ENCODE measurements at places on chromosomes 13 and 19.

DNA sequence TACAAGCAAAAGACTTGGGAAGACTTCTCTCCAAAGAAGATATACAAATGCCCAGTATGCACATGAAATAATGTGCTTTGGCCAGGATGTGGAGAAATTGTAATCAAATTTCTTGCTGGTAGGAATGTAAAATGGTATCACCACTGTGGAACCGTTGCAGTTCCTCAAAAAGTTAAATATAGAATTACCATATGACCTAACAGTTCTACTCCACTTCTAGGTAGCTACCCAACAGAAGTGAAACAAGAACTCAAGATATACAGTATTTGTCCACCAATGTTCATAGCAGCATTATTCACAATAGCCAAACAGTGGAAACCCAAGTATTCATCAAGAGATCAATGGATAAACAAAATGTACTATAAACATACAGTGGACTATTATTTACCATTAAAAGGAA lies 95.0 kb upstream of the KLF5 start:
- DNase-seq = no peak

DNA sequence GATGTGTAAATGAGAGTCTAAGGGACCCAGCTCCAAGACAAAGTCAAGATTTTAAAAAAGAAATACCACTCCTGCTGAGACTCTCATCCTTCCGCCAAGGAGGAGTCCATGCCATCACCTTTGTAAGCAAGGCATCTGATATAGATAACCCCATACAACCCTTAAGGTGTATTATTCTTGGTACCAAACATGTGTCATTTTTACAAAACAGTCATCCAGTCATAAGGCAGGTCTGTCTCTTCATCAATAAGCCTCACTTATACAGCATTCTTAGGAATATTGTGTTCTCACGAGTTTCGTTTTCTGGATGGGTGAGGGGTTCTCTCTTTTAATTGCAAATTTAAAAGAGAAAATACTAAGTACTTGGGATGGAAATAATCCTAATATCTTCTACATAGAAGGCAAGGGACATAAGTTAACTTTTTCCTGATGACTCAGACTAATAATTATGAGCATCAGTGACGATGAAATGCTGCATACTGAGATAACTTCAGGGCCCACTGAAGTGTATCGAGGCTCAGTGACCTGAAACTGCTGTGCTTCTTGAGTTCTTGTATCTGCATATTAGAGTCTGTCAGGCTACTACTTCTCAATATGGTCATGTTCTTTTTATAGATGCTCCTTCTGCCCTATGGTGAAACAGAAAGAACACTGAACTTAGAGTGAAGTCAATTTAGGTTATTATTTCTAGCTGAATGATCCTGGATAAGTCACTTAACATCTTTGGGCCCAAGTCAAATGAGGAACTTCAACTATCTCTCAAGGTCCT lies 166.6 kb downstream of the KLF12 start:
- DNase-seq = no peak

DNA sequence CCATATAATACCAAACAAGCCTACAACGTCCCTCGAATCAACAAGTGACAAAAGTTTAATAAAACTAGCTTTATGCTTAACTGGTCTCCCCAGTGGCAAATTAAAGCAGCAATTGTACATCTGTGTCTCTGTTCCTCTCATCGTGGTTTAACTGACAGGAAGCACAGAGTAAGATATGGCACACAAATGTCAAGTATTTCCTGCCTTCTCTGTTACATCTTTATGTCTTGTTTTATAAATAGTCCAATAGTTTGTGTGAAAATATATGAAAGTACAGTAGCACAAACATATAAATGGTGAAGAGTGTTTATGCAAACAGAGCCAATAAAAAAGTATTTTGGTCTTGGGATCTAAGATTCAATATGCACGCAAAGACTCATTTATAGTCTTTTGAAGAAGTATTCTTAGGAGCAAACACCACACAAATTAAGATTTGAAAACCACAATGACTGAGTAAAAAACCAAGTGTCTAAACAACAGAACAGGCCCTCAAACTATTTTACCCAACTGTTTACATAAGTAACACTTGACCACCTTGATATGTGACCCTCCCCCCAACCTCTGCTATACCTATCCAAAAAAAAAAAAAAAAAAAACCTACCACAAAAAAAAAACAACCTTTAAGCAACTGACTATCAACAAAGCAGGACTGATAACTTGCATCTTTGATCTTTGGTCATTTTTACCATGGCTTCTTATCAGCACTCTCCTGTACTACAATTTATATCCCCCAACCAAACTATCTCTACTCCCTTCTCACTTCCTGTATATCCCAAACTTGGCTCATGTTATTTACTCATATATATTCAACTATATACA lies 14.0 kb downstream of the ELF1 start:
- DNase-seq = no peak

- no peak for DNase-seq
Observed at GRCh38 chr13:23583491-23583890, 13.3 kb downstream of the TNFRSF19 start.

GRCh38 chr19:17687141-17687856 lies 855 bp downstream of the UNC13A start:
- DNase-seq = no peak

GRCh38 chr19:9958379-9958821 lies 22.1 kb upstream of the OLFM2 start:
- DNase-seq = no peak

DNA sequence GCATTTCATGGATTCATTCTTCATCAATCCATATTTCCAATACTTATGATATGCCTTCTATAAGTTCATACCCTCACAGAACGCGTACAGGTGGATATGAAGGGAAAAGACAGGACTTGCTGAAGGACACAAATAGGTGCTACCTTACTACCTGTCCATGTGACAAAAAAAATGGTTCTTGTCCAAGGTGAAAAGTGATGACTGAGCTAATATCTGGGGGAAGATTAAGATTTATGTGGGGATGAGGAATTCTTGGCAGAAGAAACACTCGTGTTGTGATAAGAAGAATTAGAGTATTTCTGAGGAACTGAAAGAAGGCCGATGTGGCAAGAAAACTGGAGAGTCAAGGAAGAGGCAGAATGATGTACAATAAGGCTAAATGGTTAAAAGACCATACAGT lies 356.4 kb upstream of the ATXN8OS start:
- no peak for DNase-seq

- no peak for DNase-seq
Observed at GRCh38 chr19:6038634-6039405, 60.9 kb upstream of the RANBP3 start.

- DNase-seq = no peak
Observed at GRCh38 chr13:38636761-38637160, 50.1 kb upstream of the FREM2 start.

DNA sequence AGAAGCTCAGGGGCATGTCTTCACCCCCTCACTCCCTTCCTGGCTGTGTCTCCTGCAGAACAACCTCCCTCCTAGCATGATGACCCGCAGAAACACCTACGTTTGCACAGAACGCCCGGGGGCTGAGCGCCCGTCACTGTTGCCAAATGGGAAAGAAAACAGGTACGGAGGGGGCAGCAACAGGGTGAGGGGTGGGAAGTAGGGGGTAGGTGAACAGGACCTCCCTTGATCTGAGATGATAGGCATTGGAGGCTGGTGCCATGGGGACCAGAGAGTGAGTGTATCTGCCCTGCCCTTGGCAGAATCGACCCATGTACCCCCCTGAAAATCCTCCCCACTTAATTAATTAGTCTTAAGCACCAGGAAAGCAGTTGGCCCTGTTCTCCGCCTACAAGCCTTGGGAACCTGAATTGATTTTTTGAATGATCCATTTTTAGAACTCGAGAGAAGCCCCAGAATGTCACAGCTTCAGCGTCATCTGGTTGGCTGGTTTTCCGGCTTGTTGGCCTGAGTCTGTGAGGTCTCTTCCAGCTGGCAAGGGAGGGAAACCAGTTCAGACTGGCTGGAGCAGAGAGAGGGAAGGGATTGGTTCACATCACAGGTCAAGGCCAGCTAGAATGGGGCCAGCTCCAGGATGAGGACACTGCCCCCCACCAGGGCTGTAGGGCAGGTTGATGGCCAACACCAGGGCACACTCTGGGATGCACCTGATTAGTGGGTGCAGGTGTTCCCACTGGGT lies 28.2 kb downstream of the CKM start:
- DNase-seq = no peak

- no peak for DNase-seq
Observed at GRCh38 chr19:29761575-29762232, 46.6 kb upstream of the C19orf12 start.

DNA sequence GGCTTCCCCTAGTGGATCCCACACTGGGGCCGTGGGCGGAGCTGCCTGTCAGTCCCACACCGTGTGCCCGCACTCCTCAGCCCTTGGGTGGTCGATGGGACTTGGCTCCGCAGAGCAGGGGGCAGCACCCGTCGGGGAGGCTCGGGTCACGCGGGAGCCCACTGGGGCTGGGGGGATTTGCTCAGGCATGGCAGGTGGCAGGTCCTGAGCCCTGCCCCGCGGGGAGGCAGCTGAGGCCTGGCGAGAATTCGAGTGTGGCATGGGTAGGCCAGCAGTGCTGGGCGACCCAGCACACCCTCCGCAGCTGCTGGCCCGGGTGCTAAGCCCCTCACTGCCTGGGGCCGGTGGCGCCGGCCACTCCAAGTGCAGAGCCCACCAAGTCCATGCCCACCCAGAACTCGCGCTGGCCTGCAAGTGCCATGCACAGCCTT lies 481.7 kb upstream of the PRR20A start:
- no peak for DNase-seq

DNA sequence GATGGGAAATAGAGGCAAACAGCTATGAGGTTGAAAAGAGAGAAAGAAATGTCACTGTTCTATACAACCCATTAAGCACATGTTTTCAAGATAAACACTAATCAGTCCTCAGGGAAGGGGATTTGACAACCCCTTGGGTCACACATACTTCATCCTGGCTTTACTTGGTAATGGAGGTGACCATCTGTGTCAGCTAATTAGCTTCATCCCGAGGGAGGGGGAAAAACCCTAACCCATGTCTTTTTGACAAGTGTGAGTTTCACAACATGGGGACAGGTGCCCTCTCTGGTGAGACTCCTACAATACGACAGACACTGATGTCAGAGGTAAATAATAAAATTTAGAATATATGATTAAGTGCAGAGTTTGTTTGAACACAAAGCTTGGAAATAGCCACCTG lies 43.1 kb downstream of the ZNF611 start:
- no peak for DNase-seq

GRCh38 chr13:106028911-106029310 lies 506.6 kb downstream of the EFNB2 start:
- no peak for DNase-seq

- no peak for DNase-seq
Observed at GRCh38 chr19:38457690-38458405, 24.4 kb downstream of the RYR1 start.

- DNase-seq = peak; percentile 84
Observed at GRCh38 chr19:13012690-13013608, 17.7 kb downstream of the NFIX start.

GRCh38 chr13:28047757-28048388 lies 52.5 kb downstream of the FLT3 start:
- DNase-seq = no peak

DNA sequence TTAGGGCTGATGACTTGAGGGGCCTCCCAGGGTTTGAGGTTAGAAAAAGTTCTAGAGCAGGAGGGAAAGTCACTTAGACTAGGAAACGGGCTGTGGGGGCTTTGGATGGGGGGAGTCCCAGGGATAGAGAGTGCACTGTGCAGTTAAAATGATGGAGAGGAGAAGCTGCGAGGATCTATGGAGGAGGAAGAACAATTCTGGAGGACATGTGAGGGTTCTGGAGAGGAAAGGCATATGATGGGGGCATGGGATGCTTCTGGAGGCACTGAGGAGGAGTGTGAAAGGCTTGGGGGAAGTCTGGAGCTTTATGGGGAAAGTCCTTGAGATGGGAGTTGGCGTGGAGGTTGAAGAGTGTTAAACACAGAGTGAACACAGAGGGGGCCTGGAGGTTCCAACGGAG lies 2.2 kb downstream of the KCNC3 start:
- no peak for DNase-seq

DNA sequence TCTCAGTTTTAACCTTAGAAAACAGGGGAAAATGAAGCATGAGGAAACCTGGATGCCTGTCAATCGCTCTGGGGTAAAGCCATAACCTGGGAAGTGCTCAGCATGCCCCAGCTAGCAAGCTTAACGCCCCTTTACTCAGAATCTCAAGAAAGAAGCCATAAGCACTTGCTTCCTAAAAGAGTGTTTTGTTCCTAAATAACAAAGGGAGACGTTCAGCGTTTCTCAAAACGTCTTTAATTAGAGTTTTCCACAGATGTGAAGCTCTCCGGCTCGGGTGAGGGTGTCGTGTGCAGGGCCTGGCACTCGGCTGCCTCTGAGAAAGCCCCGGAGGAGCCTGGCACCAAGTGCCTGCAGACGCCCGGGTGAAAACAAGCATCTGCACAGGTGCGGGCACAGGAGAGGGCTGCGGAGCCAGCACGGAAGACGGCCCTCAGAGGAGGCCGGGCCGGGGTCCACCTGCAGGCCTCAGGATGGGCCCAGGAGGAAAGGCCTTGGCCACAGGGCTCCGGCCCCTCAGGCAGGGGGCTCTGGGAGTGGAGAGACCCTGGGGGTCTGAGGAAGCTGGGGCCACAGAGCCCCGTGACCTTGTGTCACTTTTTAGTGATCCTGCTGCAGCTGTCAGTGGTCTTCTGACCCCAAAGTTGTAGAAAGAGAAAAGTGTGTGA lies 6.2 kb downstream of the GAS6 start:
- no peak for DNase-seq

DNA sequence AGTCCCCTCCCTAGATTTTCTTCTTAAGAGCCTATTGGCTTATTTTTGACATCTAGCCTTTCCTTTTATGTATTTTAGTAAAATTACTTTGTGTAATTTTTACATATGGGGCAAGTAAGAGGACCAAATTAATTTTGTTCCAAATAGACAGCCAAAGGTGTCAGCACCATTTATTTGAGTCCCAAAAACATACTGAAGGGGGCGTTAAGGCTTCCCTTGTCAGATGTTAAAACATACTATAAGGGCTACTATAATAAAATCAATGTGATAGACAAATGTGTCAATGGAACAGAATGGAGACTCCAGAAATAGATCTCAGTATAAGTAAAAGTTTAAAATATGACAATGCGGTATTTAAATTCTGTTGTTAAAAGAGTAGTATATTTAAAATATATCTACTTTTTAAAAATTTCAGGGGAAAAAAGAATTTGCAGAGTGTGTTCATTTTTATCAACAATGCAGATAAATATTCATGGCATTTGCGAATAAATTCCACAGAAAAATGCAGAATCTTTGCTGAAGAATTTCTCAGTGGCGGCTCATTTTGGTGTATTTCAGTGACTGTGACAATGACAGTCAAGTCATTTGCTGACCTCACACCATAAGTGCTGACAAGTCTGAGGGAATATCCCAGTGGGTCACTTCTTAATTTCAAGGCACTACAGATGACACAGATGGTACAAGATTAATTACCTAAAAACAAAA lies 133.7 kb downstream of the MTUS2 start:
- DNase-seq = no peak

DNA sequence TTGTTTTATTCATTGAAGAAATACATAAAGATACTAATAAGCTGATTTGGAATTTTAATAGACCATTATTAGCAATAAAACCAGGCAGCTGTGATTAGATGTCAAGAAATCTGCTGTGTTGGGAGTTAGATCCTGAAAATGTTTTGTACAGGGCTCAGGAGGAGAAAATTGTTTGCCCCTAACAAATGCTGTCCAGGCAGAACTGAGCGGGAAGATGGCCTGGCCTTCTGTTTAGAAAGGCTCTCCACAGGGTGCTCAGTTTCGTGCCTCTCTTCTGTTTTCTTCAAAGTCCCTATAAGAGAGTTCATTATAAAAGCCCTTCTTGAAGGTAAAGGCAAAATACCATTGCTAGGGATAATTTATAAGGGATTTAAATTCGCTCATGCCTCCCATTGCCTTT lies 64.1 kb downstream of the ERCC5 start:
- no peak for DNase-seq

GRCh38 chr13:90416519-90416918 lies 931.0 kb upstream of the MIR17HG start:
- no peak for DNase-seq

Data from uterus (tissue), 4 donors.